ENCODE measurements at places on chromosomes 11 and 22.

DNA sequence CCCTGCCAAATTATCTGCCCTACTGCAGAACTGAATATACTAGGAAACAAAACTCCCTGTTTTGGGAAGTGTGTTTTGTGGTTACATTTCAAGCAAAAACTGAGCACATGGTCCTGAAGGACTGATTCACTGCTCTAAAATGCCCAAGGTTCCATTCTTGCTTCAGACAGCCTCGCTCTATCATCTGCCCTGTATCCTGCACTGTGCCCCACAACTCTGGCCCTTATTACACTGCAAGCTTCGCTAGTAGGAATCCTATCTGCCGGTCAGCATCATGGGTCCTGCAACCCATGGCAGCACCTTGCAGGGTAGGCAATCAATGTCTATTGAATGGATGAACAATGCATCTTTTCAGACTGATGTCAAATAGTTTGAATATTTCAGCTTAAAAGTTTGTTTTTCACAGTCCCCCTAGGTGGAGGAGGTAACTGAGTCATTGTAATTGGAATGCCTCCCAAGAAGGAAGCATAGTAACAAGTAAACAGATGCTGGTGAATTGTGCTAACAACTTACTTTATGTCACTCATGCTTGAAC lies 21.3 kb downstream of the LAYN start:
- no peak for DNase-seq

DNA sequence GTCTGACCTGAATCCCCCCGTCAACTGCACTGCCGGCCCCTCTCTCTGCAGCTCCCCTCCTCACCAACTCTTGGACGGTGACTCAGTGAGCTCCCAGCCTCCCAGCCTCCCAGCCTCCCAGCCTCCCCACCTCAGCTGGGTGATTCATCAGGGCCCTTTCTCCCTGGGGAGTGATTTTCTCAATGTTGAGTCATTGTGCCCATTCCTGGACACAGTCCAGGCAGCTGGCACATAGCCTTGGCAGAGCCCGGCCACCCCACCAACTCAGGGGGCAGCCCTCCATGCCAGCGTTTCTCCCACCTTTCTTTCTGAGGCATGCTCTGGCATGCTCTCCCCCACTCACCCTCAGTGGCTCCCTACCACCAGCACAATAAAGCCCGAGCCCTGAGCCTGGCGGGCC lies 30.7 kb downstream of the PDE2A start:
- peak; percentile 8 for DNase-seq

- DNase-seq = no peak
These were observed 4.1 kb downstream of the MIF start for GRCh38 chr22:23898006-23898974.

DNA sequence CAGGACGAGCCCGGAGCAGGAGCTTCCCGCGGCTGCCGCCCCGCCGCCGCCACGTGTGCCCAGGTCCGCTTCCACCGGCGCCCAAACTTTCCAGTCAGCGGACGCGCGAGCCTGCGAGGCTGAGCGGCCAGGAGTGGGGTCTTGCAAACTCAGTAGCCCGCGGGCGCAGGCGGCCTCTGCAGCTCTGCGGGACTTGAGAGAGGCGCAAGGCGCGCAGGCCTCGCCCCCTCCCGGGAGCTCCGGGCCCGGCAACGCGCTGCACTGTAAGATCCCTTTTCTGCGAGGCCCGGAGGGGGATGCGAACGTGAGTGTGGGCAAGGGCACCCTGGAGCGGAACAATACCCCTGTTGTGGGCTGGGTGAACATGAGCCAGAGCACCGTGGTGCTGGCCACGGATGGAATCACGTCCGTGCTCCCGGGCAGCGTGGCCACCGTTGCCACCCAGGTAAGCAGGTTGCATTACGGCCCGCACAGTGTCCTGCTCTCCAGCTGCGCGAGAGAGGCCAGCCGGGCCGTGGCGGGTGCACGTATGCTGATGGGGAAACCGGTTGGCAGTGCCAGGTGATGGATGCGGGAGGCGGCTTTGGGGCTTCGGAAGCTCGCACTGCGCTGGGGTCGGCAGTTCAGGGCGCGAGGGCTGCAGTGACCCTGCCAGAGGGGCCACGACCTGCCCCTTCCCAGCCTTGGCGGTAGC lies 2.0 kb downstream of the SLC6A5 start:
- DNase-seq = no peak

- DNase-seq = no peak
These were observed 11.1 kb downstream of the MS4A8 start for GRCh38 chr11:60710482-60710881.

DNA sequence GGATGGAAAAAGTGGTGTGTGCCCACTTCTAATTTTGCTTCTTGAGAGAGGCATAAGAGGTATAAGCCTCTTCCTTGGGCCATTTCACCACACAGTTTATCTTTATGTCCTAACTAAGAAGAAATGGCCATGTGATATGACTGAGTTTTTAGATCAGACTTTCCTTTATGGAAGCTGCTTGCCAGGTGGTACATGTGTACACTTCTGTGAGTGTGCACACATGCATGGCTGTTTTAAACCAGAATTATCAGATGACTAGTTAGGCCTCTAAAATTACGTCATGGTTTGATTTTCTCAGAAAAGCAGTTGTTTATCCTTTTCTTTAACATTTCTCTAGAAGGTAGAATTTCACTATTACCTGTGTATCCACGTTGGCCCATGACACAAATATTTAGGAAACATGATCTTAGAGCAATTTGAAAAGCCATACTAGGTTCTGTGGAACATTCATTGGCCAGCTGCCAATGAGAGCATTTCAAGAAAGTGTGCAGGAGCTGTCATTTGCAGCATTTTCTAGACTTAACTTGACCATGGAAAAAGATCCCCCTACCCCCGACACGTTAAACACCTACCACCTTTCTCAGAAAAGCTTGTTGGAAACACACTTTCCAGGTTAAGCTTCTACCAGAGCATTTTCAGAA lies 109.2 kb upstream of the GAL start:
- peak; percentile 62 for DNase-seq

- no peak for DNase-seq
These were observed 30.6 kb downstream of the SC5D start for GRCh38 chr11:121323046-121323607.

DNA sequence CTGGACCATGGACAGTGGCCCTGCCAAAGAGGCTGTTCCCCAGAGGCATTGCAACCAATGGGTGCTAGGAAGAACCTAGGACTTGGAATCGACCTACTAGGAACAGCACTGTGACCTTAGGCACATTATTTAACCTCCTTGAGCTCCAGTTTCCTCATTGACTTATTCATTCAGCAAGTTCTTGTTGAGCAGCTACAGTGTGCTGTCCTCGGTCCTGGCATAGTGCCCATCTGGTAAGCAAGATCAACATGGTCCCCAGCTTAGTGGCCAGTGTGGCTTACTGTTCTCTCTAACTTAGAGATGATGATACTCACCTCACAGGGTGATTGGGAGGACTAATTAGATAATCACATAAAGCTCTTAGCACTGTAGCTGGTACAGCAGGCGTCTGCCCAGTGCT lies 8.2 kb downstream of the ABCG4 start:
- DNase-seq = no peak
